ENCODE measurements at places on chromosomes 3 and 15. TPM values are rescaled to one million over a fixed set of nuclear protein-coding genes. Genes with fewer than 3 reads are reported as not detected.

NPRL2 gene
- total RNA-seq, result 29.7 TPM

SH3GL3 gene
- 1.4 TPM for total RNA-seq

GOLGA8B gene
- 52.2 TPM for total RNA-seq

ZBED2 gene
- total RNA-seq, result not detected

DNA sequence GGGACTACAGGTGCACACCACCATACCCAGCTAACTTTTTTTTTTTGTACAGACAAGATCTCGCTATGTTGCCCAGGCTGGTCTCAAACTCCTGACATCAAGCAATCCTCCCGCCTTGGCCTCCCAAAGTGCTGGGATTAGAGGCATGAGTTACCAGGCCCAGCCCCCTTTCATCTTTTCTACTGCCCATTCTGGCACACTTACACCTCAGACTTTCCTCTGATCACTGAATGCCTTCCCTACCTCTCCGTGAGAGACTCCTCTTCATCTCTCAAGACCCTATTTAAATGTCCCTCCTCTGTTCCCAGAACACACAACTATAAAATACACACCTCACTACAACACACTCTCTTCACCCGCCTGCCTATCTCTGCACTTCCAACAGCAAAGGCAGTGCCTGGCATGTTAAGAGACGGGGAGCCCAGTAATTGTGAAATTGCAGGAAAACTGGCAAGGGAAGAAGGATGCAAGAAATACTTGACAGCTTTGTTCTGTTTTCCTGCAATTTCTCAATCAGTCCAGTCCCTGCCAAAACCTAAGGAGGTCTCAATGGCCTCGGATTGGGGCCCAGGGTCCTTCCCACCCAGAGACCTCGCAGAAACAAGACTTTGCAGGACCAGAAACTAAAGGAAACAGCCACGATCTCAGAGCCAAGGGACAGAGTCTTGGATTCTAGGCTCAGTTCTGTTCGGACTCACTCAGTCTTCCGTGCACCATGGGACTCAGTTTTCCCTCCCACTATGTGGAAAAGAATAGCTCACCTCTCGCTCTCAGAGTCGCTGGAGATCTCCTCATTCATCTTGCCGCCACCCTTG, 849 bp downstream of the RRP9 start:
- DNase-seq, result no peak

DNA sequence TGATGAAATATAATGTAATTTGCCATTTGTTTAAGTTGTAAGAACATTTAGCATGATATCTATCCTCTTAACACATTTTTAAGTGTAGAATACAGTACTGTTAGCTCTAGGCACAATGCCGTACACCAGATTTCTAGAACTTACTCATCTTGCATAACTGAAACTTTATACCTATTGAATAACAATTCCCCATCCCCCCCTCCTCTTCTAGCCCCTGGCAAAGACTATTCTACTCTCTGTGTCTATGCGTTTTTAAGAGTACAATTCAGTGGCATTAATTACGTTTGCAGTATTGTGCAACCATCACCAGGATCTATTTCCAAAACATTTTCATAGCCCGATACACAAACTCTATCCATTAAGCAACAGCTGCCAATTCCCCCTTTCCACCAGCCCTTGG, 261.7 kb downstream of the PLOD2 start:
- no peak for DNase-seq

GRCh38 chr3:187767266-187768012, 22.2 kb upstream of the BCL6 start:
- no peak for DNase-seq

DNA sequence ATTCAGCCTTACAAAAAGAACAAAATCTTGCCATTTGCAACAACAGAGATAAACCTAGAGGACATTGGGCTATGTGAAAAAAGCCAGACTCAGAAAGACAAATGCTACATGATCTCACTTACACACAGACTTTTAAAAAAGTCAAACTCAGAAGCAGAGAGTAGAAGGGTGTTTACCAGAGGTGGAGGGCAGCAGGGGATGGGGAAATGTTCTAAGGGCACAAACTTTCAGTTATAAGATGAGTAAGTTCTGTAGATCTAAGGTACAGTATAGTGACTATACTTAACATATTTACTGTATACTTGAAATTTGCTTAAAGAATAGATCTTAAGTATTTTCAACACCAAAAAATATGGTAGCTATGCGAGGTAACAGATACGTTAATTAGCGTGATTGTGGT, 3.0 kb downstream of the MYEF2 start:
- no peak for DNase-seq

- no peak for DNase-seq
Measured at GRCh38 chr3:183933160-183933559, 48.5 kb upstream of the PARL start.

Data from neural crest cell (in vitro differentiated cells).